Activated T-helper 17 cell treated with anti-CD3 and anti-CD28 coated beads, Interleukin-2, amount 50 U/mL, for 72 hours (primary cell): ENCODE measurements at places on chromosomes 16 and 17. TPM values are rescaled to one million over a fixed set of nuclear protein-coding genes. Genes with fewer than 3 reads are reported as not detected.

- ATAC-seq = no peak
Measured at GRCh38 chr17:51997723-51998122, 160.8 kb downstream of the CA10 start.

- no peak for ATAC-seq
Measured at GRCh38 chr17:78674156-78674555, 97.0 kb upstream of the DNAH17 start.

DNA sequence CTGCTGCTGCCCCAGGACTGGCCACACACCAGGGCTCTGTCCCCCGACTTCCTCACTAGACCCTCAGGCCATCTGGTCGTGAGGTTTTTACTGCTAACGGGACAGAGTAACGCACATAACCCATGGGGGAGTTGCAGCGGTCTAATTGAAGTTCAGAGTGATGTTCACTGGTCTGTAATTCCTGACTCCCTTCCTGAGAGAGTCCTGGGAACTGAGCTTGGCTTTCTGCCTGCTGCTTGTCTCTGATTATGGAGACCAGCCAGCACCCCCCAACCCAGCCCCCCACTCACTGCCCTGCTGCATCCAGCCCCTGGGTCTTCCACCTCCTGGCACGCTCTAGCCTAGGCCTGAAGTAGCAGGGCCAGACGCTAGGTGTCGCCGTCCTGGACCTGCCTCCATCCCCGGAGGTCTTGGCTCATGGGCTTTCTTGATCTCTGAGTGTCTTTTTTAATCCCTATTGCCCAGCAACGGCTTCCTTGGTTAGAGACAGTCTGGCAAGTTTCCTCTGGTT is 192.9 kb downstream of the CCDC182 start:
- no peak for ATAC-seq

DNA sequence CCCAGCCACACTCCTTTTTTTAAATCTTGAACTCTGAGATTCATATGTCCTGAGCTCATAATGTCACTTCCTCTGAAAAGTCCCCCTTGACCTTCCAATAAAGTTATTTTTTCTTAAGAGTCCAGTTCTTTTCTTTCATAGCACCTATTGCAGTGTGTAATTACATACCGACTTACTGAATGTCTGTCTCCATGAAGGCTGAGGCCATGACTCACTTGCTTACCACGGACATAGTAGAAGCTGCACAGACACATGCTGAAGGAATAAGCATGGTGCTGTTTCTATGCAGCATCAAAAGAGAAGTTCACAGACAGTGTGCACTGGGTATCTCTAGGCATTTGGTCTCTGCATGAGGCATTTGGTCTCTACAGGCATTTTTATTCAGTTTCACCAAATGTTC is 77.2 kb downstream of the C17orf67 start:
- no peak for ATAC-seq

GRCh38 chr16:57411362-57411976 is 6.9 kb downstream of the CCL17 start:
- ATAC-seq = no peak

GRCh38 chr16:55846598-55847346 is 13.9 kb upstream of the CES1 start:
- ATAC-seq = no peak

DNA sequence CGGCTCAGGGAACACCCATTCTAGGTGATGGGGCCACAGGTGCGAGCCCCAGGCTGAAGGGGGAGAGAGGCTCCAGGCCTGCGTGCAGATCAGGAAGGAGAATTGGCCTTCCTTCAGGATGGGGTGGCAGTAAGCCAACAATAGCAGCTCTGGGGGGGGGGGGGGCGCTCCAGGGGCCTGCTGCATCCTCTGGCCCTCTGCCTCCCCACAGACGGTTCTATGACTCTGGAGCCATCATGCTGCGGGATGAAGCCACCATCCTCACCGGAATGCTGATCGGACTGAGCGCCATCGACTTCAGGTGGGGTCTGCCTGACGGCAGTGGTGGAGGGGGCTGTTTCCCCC is 6.1 kb downstream of the RUNDC3A start:
- no peak for ATAC-seq

- no peak for ATAC-seq
Measured at GRCh38 chr17:55587608-55588139, 76.4 kb upstream of the SMIM36 start.

GRCh38 chr17:57045868-57046704 is 39.0 kb upstream of the AKAP1 start:
- ATAC-seq = peak; percentile 88

GRCh38 chr16:84086341-84086740 is 30.4 kb downstream of the MBTPS1 start:
- no peak for ATAC-seq

GRCh38 chr17:50272711-50273653 is 1.3 kb upstream of the TMEM92 start:
- peak; percentile 51 for ATAC-seq

- ATAC-seq = no peak
Measured at GRCh38 chr17:21482189-21482865, 106.2 kb downstream of the KCNJ12 start.

- ATAC-seq = no peak
Measured at GRCh38 chr16:1276580-1276878, 20.7 kb downstream of the TPSD1 start.

- no peak for ATAC-seq
Measured at GRCh38 chr16:82630219-82630618, 3.5 kb downstream of the CDH13 start.

- ATAC-seq = no peak
Measured at GRCh38 chr17:72898725-72899124, 193.8 kb downstream of the SLC39A11 start.

DNA sequence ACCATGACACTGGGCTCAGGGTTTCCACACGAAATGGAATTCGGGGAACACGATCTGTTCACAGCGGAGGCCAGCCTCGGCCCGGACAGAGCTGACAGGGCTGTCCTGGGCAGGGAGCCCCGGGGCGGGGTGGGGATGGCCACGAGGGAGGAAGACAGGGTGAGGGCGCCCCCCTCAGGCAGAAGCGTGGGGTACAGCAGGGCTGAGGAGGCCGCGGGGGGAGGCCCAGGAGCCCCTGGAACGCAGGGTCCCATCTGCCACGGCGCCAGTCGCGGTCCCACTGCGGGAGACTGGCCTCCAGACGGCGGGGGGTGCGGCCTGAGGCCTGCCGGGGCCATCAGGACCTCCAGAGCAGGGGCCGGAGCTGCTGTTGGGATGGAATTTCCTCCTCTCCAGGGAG is 75.9 kb downstream of the LMF1 start:
- ATAC-seq = no peak

KRTAP1-1 gene
- total RNA-seq = not detected

ADORA2B gene
- total RNA-seq = 0.19 TPM

SCARF1 gene
- total RNA-seq = 5.7 TPM

CTRL gene
- 6.1 TPM for total RNA-seq

FN3K gene
- 6.1 TPM for total RNA-seq

USH1G gene
- not detected for total RNA-seq

EME1 gene
- total RNA-seq = 20.8 TPM

DNAI2 gene
- total RNA-seq = 0.19 TPM

FOXN1 gene
- not detected for total RNA-seq

DBNDD1 gene
- not detected for total RNA-seq

CCDC144A gene
- total RNA-seq = 8.2 TPM
